ENCODE measurements at places on chromosomes 11 and 22.

- DNase-seq = no peak
These were observed 165.7 kb downstream of the COMMD9 start for GRCh38 chr11:36123336-36124101.

GRCh38 chr11:75077316-75077715 is 19.4 kb downstream of the OR2AT4 start:
- no peak for DNase-seq

GRCh38 chr11:2475136-2475918 is 30.5 kb downstream of the KCNQ1 start:
- peak; percentile 34 for DNase-seq

GRCh38 chr22:42500836-42501179 is 18.8 kb downstream of the RRP7A start:
- DNase-seq = no peak

- DNase-seq = peak; percentile 37
These were observed 125.8 kb downstream of the MICAL2 start for GRCh38 chr11:12235947-12236743.

- peak; percentile 11 for DNase-seq
These were observed 428.8 kb downstream of the DYNC2H1 start for GRCh38 chr11:103537904-103538502.

DNA sequence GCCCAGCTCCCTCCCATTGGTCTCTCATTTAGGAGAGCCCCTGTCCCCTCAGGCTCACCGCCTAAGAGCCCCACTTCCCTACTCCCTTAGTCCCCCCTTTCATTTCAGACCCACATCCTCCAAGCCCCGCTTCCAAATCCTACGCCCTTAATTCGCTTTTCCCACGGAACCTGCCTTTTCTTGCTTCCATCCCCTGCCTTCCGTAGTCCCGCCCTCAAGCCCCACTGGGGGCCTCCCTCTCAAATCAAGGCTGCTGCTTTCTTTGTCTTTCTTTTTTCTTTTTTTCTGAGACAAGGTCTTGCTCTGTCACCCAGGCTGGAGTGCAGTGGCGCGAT is 396 bp downstream of the CCDC157 start:
- DNase-seq = no peak

GRCh38 chr22:37515901-37516300 is 3.3 kb downstream of the CARD10 start:
- DNase-seq = no peak

DNA sequence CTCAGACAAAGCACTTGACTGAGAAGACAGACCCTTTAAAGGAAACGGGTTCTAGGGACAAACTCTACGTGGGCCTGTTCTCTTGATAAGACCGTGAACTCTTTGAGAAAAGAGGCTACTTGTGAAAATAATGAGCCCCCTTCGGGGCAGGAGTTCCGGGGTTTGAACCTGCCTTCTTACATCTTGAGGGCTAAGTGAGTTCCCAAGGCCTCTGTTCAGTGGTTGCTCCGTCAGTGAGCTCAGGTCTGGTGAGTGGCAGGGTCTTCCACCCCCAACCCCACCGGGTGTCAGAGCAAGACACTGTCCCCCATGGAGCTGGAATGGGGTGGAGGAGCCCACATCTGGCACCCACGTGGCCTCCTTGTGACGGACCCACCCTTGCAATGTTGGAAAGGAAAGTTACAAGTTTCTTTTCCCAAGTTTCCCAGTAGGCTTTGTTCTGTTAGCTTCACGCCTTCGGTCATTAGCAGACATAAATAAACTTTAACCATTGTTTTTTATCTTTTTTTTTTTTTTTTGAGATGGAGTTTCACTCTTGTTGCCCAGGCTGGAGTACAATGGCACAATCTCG is 6.3 kb upstream of the SAMM50 start:
- DNase-seq = no peak

GRCh38 chr22:45452565-45453379 is 39.3 kb downstream of the RIBC2 start:
- DNase-seq = no peak

DNA sequence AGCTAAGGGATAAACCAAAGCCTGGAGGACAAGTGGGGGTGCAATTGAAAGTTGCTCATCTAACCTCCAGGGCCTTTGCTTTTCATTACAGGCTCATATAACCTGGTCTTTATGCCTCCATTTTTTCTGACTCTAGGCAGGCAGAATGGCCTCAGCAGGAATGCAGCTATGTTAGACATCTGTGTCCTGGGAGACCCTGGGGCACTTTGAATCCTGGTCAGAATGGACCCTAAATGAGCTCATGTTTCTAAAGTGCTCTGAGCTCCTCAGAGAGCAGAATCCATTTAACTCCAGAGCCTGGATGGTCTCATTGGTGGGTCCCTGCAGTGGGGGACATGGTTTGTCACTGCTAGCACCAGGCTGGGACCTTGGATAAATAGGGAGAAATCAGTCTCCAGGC is 177.3 kb downstream of the KIRREL3 start:
- no peak for DNase-seq

GRCh38 chr11:26134053-26134452 is 197.9 kb upstream of the ANO3 start:
- no peak for DNase-seq

- no peak for DNase-seq
These were observed 92.0 kb downstream of the CEP164 start for GRCh38 chr11:117419482-117420142.

DNA sequence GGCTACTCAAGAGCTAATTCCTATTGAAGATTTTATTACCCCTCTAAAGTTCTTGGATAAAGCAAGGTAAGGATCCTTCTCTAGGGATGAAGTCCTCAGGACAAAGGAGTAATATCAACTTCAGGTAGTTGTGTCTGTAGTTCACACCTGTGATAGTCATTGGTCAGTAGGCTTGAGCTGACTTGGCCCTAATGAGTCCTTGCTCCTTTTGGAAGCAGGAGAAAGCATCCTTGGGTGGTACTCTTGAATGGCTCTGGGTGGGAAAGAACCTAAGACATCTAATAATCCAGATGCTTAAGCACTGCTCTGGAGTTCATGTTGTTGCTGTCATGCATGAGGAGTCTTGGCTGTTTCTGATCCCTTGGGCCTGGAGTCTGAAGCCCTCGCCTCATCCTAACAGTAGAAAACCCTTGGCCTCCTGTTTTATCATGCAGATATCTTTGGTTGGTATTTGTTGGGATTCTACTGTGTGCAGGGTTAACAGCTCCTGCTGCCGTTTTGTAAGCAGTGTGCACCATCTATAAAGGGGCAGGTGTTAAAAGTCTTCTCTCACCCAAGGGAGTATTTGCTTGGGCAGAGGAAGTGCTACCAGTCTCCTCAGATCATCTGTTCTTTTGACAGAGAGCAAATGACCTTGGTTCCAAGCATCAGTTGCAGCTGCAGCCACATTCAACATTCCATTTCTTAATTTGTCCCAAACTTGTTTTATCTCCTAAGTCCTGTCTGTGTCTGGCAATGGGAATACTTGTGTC is 2.7 kb downstream of the MRPL40 start:
- no peak for DNase-seq
